Stimulated activated CD4-positive, alpha-beta T cell treated with anti-CD3 and anti-CD28 coated beads, TNF-alpha, amount 100 ng/mL, for 48 hours (primary cell): ENCODE measurements at places on chromosomes 12 and 14.

DNA sequence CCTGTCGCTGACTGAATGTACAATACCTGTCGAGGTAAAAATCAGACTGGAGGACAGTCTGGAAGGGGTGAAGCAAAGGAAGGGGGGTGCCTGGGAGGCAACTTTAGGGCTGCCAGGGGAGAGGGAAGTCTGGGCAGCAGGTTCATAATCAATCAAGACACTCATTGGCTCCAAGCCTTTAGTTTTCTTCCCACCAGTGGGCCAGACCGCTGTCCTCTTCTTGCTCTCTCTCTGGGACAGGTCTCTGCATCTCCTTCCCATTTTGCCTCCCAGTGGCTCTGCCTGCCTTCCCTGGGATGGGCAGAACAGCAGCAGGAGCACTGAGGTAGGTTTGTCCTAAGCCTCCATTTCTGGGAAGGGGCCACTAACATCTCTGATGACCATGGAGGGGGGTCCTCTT lies 206.5 kb downstream of the TTC8 start:
- no peak for DNase-seq

GRCh38 chr12:1197264-1198018 lies 206.4 kb downstream of the ERC1 start:
- DNase-seq, result no peak

DNA sequence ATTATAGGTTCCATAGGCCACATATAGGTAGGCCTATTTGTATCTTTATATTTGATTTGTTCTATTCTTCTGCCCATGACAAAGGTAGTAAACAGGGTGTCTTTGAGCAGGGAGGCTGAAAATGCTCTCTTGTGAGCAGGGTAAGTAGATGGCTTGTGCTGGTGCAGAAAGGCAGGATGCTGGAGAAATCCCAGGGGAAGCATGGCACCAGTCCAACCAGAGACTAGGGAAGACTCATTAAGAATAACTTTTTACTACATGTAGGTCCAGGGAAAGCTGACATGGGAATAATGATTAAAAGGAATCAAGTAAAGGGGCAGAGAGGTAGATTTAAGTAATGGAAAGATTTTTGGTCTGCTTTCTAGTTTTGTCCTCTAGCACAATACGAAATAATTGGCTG lies 245.0 kb downstream of the RGS6 start:
- DNase-seq, result no peak

- no peak for DNase-seq
Observed at GRCh38 chr12:18851271-18851670, 113.4 kb downstream of the CAPZA3 start.

GRCh38 chr12:57355734-57356133 lies 75.1 kb downstream of the R3HDM2 start:
- no peak for DNase-seq

DNA sequence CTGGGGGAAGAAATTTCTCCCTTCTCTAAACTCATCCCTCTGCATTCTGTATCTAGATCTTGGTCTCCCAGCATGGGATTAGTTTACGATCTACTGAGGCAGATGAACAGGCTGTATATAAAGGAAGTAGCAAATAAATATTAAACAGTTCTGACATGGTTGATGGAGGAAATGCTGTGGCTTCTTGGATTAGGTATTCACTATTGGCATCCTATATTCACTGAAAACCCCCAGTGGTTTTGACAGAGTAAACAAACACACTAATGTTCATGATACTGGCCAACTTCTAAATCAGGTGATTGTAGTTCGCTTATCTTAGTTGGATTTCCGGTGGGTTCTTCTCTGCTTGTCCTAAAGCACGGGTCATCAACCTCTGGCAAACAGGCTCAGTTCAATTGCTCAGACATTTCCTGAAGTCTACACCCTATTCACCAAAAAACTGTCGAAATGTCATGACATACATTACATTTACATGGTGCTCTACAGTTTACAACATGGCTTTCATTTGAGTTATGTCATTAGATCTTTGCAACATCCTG lies 433.9 kb downstream of the EGLN3 start:
- DNase-seq, result no peak

DNA sequence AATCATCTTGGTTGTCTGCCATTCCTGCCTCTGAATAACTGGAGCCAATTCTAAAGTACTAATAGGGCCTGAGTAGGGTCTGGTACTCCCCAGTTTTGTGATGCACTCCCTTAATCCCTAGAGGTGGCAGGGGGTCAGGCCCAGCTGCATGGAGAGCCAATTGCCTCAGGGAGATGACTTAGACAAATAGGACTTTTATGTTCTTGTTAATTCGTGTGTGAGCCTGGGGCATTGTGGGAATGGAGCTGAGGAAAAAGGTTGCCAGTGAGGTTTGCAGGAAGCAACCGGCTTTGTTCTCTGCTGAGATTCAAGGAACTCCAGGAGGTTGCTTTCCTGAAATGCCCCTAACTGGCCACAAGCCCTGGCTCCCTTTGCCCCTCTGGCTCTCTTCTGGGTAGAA lies 6.8 kb upstream of the DCD start:
- no peak for DNase-seq

- no peak for DNase-seq
Observed at GRCh38 chr12:14153803-14154202, 172.4 kb upstream of the GRIN2B start.

- no peak for DNase-seq
Observed at GRCh38 chr14:88243946-88244345, 79.1 kb downstream of the KCNK10 start.

GRCh38 chr14:40581264-40581663 lies 1025.4 kb upstream of the LRFN5 start:
- no peak for DNase-seq

GRCh38 chr14:105470350-105471296 lies 4.0 kb upstream of the CRIP2 start:
- DNase-seq, result no peak

DNA sequence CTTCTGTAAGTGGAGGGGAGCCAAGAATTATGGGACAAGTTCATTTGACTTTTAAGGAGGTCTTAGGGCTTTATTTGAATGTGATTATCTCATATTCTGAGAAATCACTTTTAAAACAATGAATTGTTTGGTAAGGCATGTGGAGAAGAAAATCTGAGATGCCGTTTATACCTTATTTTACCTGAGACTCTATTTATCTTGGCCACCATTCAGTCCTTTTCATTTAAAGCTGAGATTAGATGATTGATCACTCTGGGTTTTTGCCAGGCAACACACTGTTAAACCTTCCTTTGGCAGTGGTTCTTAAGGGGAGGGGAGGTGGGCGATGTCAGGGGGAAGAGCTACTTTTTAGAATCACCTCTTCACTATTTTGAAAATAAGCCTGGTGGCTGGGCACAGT lies 11.4 kb downstream of the CAND1 start:
- no peak for DNase-seq

- DNase-seq, result no peak
Observed at GRCh38 chr14:101937926-101938767, 26.2 kb upstream of the DYNC1H1 start.

DNA sequence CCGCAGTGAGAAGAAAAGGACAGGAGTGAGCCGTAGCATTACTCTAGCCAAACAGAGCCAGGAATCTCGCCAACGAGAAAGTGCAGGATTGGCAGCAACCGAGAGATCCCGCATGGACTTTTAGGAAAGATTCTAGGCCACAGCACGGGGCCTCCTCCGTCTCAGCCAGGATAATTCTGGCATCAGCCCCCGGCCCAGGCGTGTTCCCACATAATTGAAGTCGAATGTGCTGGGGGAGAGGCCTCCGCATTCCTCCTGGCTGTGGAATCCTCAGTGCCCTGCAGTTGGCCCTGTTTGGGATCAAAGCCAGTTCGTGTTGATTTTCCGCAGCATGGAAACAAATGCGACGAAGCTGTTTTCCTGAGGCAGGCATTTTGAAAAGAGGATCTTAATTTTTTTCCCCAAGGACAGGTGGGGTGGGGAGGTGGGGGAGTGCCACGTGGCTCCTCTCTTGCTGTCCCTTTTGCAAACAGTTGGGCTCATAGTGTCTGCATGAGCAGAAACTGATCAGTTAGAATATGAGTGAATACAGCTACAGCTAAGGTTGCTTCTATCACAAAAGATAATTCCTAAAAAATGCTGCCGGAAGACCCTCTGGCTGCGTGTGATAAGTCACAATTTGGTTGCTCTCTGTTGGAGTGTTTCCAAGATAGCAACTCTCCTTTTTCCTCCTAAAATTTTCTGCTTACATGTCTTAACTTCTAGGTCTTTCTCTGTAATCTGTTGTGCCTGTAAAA lies 37.3 kb upstream of the ATXN2 start:
- DNase-seq, result no peak

DNA sequence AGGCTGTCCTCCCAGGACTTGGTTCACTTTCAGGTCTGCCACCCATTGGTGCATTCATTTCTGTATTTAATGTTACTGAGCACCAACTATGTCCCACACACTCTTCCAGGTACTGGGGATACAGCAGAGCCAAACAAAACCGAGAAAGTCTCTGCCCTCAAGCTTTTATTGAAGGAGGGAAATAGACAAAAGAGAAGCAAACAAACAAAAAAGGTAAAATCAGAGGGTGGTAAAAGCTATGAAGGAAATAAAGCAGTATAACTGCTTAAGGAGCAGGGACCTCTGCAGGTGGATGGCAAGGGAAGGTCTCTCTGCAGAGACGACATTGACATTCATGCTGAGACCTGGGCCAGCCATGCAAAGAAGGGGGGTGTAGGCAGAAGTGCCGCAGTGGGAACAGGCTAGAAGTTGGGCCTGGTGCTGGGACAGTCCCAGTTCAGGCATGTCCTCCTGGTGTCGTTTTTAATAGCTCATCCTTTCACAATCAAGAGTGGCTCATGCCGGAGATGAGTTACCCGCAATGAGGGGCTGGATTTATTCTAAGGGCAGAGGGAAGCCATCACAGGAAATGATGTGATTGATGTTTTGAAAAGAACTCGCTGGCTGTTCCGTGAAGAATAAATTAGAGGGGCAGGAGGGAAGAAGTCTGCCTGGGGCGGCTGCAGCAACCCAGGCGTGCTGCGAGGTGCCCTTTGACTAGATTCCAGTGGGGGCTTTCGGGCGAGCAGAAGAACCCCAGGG lies 72.8 kb downstream of the IRF2BPL start:
- DNase-seq, result peak; percentile 57

GRCh38 chr12:87518481-87518880 lies 510.7 kb downstream of the C12orf50 start:
- no peak for DNase-seq

DNA sequence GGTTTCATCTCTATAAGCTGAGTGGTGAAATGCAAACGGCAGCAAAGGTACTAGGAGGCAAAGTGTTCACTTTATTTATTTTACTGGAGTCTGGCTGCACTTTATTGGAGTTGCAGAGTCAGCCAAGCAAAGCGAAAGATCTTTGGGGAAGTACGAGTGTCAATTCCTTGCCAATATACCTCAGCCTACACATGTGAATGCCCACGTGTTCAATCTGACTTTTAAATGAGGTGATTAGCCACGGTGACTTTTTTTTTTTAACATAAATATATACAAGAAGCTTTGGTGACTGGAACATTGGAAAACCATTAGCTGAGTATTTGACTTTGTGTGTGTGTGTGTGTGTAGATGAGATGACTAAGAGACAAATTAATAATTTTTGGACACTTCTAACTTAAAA lies 178.8 kb downstream of the NTS start:
- no peak for DNase-seq

GRCh38 chr14:23356662-23357061 lies 4.0 kb upstream of the SLC22A17 start:
- DNase-seq, result no peak

- no peak for DNase-seq
Observed at GRCh38 chr14:52328276-52328675, 14.2 kb downstream of the PTGER2 start.

GRCh38 chr12:2650261-2651067 lies 144.3 kb upstream of the FKBP4 start:
- no peak for DNase-seq

- DNase-seq, result no peak
Observed at GRCh38 chr12:94594443-94594825, 55.9 kb downstream of the TMCC3 start.

GRCh38 chr12:115351514-115352077 lies 667.6 kb upstream of the TBX3 start:
- no peak for DNase-seq

DNA sequence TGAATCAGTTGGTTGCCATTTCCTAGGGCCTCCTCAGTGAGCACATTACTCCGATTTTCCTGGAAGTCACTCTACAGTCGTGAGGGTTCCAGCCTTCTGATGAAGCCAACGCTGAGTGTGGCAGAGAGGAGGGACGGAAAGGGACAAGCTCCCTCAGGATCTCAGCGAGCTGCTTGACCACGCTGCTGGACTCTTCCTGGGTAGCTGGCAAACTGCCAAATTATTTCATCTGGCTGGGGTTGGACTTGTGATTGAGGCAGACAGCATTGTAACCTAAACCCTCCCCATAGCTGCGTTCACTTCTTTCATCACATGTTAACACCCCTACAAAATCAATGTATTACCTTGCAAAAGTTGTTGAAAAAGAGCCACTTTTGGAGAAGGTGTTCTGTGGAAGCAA lies 69.6 kb upstream of the CHST11 start:
- no peak for DNase-seq

- DNase-seq, result no peak
Observed at GRCh38 chr14:85195872-85196477, 334.0 kb upstream of the FLRT2 start.

DNA sequence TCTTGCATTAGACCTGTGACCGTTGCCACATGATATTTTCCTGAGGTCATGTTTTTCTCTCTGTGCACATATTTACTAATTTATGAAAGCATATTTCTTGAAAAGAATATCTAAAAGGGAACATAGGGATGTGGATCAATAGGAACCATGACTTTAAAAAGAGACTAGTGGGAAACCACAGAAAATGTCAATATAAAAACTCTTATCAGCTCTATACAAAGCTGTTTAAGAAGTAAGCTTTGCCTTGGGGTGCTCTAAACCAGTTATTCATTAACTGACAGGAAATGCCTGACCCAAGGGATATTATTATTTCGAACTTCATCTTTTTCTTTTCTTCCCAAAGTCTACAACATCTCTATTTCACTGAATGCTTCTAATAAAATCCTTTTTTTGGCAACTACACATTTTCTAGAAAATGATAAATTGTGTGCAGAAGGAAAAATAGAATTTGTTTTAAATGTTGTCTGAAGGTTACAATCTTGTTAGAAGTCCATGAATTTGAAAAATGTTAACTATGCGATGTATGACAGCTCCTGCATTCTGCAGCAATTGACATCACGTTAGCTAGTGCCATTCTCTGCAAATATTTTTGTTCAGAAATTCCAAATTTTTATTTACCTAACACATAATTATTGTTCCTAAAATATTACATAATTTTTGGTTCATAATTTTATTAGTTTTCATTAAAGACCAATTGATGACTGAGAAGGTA lies 345.0 kb downstream of the SLC16A7 start:
- no peak for DNase-seq

GRCh38 chr14:68922201-68922621 lies 56.9 kb downstream of the ACTN1 start:
- no peak for DNase-seq

DNA sequence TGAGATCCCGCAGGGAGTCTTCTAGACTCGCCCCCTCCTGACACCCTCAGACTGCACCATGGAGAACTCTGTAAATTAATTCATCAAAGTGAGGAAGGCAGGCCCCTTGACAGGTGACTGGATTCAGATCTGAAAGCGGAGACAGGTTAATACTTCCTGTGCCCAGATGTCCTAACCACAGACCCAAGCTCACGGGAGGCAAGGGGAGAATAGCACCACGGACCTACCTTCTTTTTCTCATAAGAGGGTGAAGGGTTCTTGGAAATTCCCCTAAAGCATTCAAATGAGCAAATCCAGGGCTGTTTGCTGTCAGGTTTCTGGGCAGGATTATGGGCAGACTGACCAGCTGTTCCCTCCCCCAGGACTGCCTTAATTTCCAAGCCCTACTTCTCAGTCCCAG lies 170.0 kb downstream of the ZFP36L1 start:
- DNase-seq, result no peak
